Smooth muscle cell of the umbilical artery (primary cell): ENCODE measurements at places on chromosomes 11 and 22. TPM values are rescaled to one million over a fixed set of nuclear protein-coding genes. Genes with fewer than 3 reads are reported as not detected.

The GPR152 gene
- total RNA-seq, result not detected in 2 replicates

The AGBL2 gene
- total RNA-seq, result 0.30 and 2.0 TPM in 2 replicates

The RIN1 gene
- total RNA-seq, result 8.3 and 19.2 TPM in 2 replicates

The CRYAB gene
- total RNA-seq, result 3.0 and 6.0 TPM in 2 replicates

The TIMP3 gene
- 876 and 1,947 TPM in 2 replicates for total RNA-seq

The TCN2 gene
- total RNA-seq, result 3.1 and 4.5 TPM in 2 replicates

The MYO7A gene
- total RNA-seq, result under 0.01 and 0.18 TPM in 2 replicates

The INS gene
- total RNA-seq, result not detected in 2 replicates

The GPR83 gene
- total RNA-seq, result under 0.01 and 0.09 TPM in 2 replicates
